ENCODE measurements at places on chromosomes 4 and X. TPM values are rescaled to one million over a fixed set of nuclear protein-coding genes. Genes with fewer than 3 reads are reported as not detected.

The FAM53A gene
- 3.1 TPM for total RNA-seq

The MAP3K15 gene
- not detected for total RNA-seq

The USP11 gene
- 52.9 TPM for total RNA-seq

The YIPF7 gene
- total RNA-seq = not detected

The DCAF4L1 gene
- total RNA-seq = 0.46 TPM

The DCAF12L2 gene
- total RNA-seq = not detected

The PITX2 gene
- total RNA-seq = not detected
